ENCODE measurements at places on chromosomes 16 and 17. TPM values are rescaled to one million over a fixed set of nuclear protein-coding genes. Genes with fewer than 3 reads are reported as not detected.

LLGL2 gene
- total RNA-seq: 11.1 TPM

TMEM98 gene
- 39.3 TPM for total RNA-seq

HOXB9 gene
- 0.33 TPM for total RNA-seq

CCL18 gene
- total RNA-seq: 39.0 TPM

DNA sequence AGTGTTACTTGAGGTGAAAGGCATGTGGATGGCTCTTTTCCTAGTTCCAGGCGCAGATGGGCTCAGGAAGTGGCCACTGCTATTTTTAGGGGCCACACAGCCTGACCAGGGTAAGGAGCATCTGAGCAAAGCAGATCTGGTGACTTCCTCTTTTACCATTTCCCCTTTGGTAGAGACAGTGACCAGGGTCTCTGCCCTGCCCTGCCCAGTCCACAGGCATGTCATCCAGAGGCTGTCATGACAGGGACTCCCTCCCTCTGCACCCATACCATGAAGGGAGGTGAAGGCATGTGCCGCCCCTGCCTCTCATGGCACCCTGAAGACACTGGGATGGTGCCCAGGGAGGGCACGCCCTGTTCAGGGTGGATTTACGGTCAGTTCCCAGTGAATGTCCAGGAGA lies 2.2 kb downstream of the PLA2G15 start:
- H3K27me3 ChIP-seq: no peaks in the 10 kb centered on the region
- no peak overlapping the region for H3K27ac ChIP-seq
- H3K4me1 ChIP-seq: no peaks in the 10 kb centered on the region
- DNase-seq: peak; percentile 73
- H3K4me3 ChIP-seq: no peak overlapping the region

DNA sequence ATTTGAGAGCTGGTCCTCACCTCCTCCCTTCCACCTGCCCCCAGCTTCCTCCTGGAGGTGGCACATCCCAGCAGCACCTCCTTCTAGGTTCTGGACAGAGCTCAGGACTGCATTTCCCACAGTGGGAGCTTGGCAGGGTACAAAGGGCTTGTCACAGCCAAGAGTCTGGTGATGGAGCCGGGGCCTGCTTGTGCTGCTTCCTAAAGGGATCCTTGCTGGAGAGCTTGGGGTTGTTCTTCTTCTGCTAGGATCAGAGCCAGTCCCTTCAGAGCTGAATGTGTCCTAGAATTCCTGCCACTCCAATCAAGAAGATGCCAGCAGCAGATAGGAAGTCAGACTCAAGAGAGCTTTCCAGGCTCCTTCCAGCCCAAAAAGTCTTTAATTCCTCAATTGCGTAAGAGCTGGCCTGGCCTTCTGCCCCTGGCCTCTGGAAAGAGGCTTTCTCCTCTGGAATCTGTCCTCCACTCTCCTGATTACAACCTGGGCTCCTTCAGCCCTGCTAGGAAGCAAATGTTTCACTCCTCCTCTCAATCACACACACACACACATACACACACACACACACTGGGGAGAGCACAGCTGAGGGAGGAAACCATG lies 4.4 kb downstream of the CD300E start:
- DNase-seq: no peak
- H3K27me3 ChIP-seq: peaks cover 2% of the 10 kb centered on the region
- no peaks in the 10 kb centered on the region for H3K4me1 ChIP-seq
- H3K27ac ChIP-seq: no peak overlapping the region
- H3K4me3 ChIP-seq: no peak overlapping the region

- no peaks in the 10 kb centered on the region for H3K4me1 ChIP-seq
- no peaks in the 10 kb centered on the region for H3K27me3 ChIP-seq
- peaks cover 2% of the 10 kb centered on the region for H3K36me3 ChIP-seq
- H3K4me3 ChIP-seq: no peak overlapping the region
- H3K27ac ChIP-seq: no peak overlapping the region
- DNase-seq: no peak
Measured at GRCh38 chr16:53891409-53892139, 187.6 kb downstream of the FTO start.

GRCh38 chr17:9937241-9937761 lies 32.2 kb upstream of the RCVRN start:
- no peak for DNase-seq
- no peaks in the 10 kb centered on the region for H3K27me3 ChIP-seq
- H3K36me3 ChIP-seq: no peaks in the 10 kb centered on the region

GRCh38 chr17:41008811-41009210 lies at the start of gene KRTAP3-1:
TSS of gene KRTAP3-1 (minus strand) at chr17:41009128. CDS start at chr17:41009074, 54 bp downstream.
- H3K4me1 ChIP-seq: no peaks in the 10 kb centered on the region
- H3K36me3 ChIP-seq: no peaks in the 10 kb centered on the region
- no peak within 1 kb of the TSS for H3K27ac ChIP-seq
- H3K4me3 ChIP-seq: no peak within 1 kb of the TSS
- no peak for DNase-seq
- H3K27me3 ChIP-seq: no peaks in the 10 kb centered on the region

DNA sequence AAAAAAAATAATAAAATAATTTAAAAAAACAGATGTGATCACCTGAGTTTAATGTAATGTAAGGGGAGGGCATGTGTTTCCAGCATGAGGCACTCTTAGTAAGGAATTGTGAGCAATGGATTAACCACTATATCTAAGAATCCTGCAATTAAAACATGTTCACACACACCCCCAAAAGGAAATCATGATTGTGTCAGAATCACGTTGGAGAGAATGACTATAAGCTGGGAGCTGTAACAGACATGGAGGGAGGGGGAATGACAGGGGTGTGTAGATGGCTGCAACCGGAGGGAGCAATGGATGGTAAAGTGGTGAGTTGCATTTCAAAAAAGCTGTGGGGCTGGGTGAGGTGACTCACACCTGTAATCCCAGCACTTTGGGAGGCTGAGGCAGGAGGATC lies 13.6 kb upstream of the CCL22 start:
- H3K4me1 ChIP-seq: no peaks in the 10 kb centered on the region
- no peak overlapping the region for H3K27ac ChIP-seq
- DNase-seq: no peak

- no peak overlapping the region for H3K4me3 ChIP-seq
- no peak overlapping the region for H3K27ac ChIP-seq
- no peaks in the 10 kb centered on the region for H3K4me1 ChIP-seq
- H3K27me3 ChIP-seq: no peaks in the 10 kb centered on the region
- no peaks in the 10 kb centered on the region for H3K36me3 ChIP-seq
Measured at GRCh38 chr17:77422748-77423113, 282.0 kb downstream of the SEC14L1 start.

GRCh38 chr17:75113798-75114551 lies 4.2 kb downstream of the ARMC7 start:
- H3K36me3 ChIP-seq: no peaks in the 10 kb centered on the region
- peak; percentile 93 for DNase-seq
- H3K4me3 ChIP-seq: no peak overlapping the region
- no peaks in the 10 kb centered on the region for H3K27me3 ChIP-seq

- no peak overlapping the region for H3K4me3 ChIP-seq
- no peak for DNase-seq
- no peak overlapping the region for H3K27ac ChIP-seq
- no peaks in the 10 kb centered on the region for H3K4me1 ChIP-seq
Measured at GRCh38 chr16:1347286-1347855, 4.3 kb downstream of the TSR3 start.

DNA sequence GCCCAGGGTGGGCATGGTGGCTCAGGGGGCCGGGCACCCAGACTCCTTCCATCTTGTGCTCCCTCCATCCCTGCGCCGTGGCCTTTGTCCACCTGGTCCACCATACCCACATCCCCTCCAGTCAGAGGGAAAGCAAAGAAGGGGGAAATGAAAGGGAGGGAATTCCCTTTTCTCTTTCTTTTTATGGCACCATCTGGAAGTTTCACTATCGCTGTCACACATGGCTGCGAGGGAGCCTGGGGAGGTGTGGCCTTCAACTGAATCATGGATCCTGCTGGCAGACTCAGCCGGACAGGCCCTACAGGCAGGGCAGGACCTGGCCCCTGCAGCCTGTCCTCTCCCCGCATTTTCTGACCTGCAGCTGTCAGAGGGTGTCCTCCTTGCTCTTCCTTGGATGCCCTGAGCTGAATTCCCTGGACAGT lies 6.2 kb downstream of the SLC12A3 start:
- no peaks in the 10 kb centered on the region for H3K27me3 ChIP-seq
- H3K4me1 ChIP-seq: no peaks in the 10 kb centered on the region
- no peaks in the 10 kb centered on the region for H3K36me3 ChIP-seq
- no peak overlapping the region for H3K27ac ChIP-seq
- no peak for DNase-seq

DNA sequence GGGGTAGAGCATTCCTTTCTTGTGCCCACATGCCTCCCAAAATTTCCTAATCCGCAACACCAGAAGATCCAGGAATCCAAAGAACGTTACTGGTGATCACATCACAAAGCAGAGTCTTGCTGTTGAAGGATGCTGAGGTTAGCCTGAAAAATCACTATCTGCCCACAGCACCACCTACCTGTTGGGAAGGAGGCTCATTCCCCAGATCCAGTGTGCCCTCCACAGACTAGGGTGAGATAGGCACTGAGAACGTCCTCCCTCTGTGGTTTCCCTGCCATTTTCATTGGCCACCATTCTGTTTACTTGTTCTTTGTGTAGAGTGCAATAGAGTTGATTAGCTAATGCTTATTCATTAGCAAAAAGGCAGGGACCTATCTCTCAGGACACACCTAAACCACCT lies 30.3 kb downstream of the RCVRN start:
- no peak overlapping the region for H3K27ac ChIP-seq
- H3K36me3 ChIP-seq: no peaks in the 10 kb centered on the region
- DNase-seq: no peak
- no peaks in the 10 kb centered on the region for H3K4me1 ChIP-seq
